ENCODE measurements at places on chromosomes 12 and 14. TPM values are rescaled to one million over a fixed set of nuclear protein-coding genes. Genes with fewer than 3 reads are reported as not detected.

The GZMH gene
- not detected for total RNA-seq

The ACTR10 gene
- 40.6 TPM for total RNA-seq

The CIDEB gene
- 2.2 TPM for total RNA-seq

The SIX6 gene
- not detected for total RNA-seq

The P2RX7 gene
- 0.05 TPM for total RNA-seq

The EXOC5 gene
- 30.6 TPM for total RNA-seq

The SYT1 gene
- 0.49 TPM for total RNA-seq

The PRB2 gene
- total RNA-seq = not detected

The RPGRIP1 gene
- total RNA-seq = not detected

The A2ML1 gene
- 93.6 TPM for total RNA-seq

The OTUB2 gene
- total RNA-seq = 5.3 TPM

The PAWR gene
- total RNA-seq = 28.3 TPM

The L2HGDH gene
- total RNA-seq = 8.8 TPM

The TMPRSS12 gene
- not detected for total RNA-seq

The HOXC5 gene
- not detected for total RNA-seq

The RBP5 gene
- total RNA-seq = not detected

The FICD gene
- total RNA-seq = 3.7 TPM

The SOCS2 gene
- total RNA-seq = 6.1 TPM

The ARMH4 gene
- total RNA-seq = not detected

The ACOT2 gene
- total RNA-seq = 7.5 TPM

The STAT6 gene
- total RNA-seq = 65.3 TPM

The SERPINA3 gene
- 3.5 TPM for total RNA-seq

The ATF7IP gene
- 40.9 TPM for total RNA-seq

The PLA2G1B gene
- not detected for total RNA-seq

The COL2A1 gene
- 0.07 TPM for total RNA-seq

The ADAM20 gene
- not detected for total RNA-seq

The KLRB1 gene
- not detected for total RNA-seq

The KITLG gene
- total RNA-seq = 11.8 TPM

The TSPAN19 gene
- not detected for total RNA-seq

The CCDC197 gene
- total RNA-seq = not detected

The B3GNT4 gene
- 3.4 TPM for total RNA-seq

The MYG1 gene
- 46.0 TPM for total RNA-seq

The RHOJ gene
- 0.21 TPM for total RNA-seq
